Temporal lobe (tissue), 4 donors: ENCODE measurements at places on chromosomes 6 and 20. TPM values are rescaled to one million over a fixed set of nuclear protein-coding genes. Genes with fewer than 3 reads are reported as not detected.

The FAM210B gene
- total RNA-seq = 14.3 TPM

The OVOL2 gene
- 1.5 TPM for total RNA-seq

The CDH4 gene
- 25.6 TPM for total RNA-seq

The XRN2 gene
- total RNA-seq = 70.3 TPM

The ADISSP gene
- total RNA-seq = 19.9 TPM

The GRM4 gene
- 3.7 TPM for total RNA-seq
